Heart right ventricle (tissue), 16 donors: ENCODE measurements at places on chromosomes 1 and 21. TPM values are rescaled to one million over a fixed set of nuclear protein-coding genes. Genes with fewer than 3 reads are reported as not detected.

The LIN28A gene
- not detected for total RNA-seq

The NBPF12 gene
- 4.9 TPM for total RNA-seq

The OBSCN gene
- total RNA-seq: 411 TPM

The HTR1D gene
- not detected for total RNA-seq

The TEX38 gene
- not detected for total RNA-seq

The SMAP2 gene
- total RNA-seq: 11.2 TPM

The S100A16 gene
- total RNA-seq: 39.8 TPM

The OR2AK2 gene
- total RNA-seq: not detected

The NBPF6 gene
- not detected for total RNA-seq

The RNU1-4 gene
- total RNA-seq: 2,260 TPM

The LMO4 gene
- 28.7 TPM for total RNA-seq

The KRTAP19-3 gene
- not detected for total RNA-seq

The NR0B2 gene
- total RNA-seq: 6.2 TPM

GRCh38 chr1:43834280-43835081, 99.1 kb upstream of the ARTN start:
- no peak for DNase-seq

DNA sequence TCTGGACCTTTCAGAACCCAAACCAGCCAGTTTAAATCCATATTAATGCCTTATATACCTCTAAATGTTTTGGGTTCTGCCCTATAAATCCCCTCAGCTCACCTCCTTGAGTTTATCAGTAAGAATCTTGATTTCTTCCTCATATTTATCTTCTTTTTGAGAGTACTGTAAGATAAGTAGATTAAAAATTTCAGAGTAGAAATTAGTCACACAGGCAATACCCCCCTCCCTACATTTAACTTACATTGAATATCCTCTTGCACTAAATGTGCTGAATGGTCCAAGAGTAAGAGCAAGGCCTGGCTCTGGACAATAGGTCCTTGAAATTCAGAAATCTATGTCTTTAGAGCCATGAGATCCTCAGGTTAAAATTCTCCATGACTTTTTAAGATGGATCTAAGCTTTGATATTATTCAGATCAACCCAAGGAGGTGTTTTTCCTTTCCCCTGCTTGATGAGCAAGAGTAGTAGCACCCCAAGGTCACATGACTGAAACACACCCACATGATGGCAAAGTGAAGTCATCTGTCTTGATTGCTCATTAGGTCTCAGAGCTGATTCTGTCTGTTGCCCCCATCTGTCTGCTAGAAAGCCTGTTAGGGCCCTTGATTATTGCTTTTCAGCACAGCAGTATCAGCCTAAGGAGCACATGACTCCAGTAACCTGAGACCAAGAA, 15.8 kb upstream of the NUP210L start:
- no peak for DNase-seq

DNA sequence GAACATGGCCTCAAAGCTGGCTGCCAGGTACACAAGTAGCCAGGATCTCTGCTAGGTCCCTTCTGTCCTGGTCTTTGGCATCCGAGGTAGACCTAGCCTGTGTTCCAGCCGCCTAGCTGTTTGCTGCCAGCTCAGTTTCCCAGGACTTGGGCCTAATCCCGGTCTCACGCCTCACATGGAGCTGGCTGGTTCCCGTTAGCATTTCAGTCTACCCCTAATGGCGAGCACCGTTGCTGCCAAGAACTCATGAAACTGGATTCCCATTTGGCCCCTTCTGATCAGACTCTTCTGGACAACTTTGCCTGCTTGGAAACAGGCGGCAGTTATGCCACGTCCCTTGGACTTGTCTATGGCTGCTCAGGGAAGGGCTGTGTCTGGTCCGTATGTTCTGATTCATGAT, 26.2 kb upstream of the HHAT start:
- no peak for DNase-seq

DNA sequence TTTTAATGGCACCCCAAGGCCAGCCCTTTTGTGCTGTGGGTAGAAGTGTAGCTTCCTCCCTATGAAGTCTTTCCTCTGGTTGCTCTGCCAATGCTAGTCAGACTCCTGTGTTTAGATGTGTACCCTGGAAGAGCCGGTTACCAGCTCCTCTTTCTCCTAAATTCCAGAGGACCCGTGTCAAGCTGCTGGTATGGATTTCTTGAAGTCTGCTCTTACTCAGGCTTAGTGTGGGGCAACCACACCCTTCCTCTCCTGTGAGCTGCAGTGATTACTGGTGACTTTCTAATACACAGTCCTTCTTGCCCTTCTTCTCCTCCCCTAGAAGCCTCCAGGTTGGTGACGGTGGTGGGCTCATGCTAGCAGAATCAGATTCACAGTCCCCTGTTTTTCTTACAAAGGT, 74.1 kb upstream of the AKT3 start:
- no peak for DNase-seq

GRCh38 chr1:3777078-3777547, 4.6 kb downstream of the SMIM1 start:
- DNase-seq: peak; percentile 9

GRCh38 chr1:88922214-88922613, 30.8 kb upstream of the GTF2B start:
- DNase-seq: no peak

GRCh38 chr1:33468531-33468930, 3.9 kb upstream of the ZSCAN20 start:
- no peak for DNase-seq

- DNase-seq: no peak
Observed at GRCh38 chr1:9400425-9401079, 107.9 kb downstream of the SPSB1 start.

DNA sequence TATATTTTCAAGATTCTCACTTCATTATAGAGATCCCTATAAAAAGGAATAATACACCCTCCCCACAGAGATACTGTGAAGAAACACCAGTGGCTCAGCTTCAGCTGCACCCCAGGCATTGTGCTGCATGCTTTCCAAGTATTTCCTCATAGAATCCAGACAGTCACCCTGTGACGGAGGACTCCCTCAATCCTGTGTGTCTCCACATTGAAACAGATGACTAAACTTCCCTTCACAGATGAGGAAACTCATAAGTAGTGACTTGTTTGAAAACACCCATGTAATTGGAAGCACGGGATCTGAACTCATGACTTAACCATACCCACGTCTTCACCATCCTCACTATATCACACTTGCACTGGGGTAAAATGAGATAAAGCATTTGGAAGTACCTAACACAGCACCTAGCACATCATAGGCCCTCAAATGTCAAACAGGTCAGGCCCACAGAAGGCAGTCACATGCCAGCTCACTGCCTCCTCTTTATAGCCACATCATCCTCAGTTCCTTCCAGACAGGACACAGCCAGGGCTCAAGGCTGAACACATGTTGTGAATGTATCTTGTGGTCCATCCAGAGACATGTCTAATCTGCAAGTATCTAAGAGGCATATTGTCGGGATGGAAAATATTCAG, 55.2 kb downstream of the GPR161 start:
- no peak for DNase-seq

GRCh38 chr1:31055501-31055900, 10.0 kb downstream of the PUM1 start:
- DNase-seq: no peak

DNA sequence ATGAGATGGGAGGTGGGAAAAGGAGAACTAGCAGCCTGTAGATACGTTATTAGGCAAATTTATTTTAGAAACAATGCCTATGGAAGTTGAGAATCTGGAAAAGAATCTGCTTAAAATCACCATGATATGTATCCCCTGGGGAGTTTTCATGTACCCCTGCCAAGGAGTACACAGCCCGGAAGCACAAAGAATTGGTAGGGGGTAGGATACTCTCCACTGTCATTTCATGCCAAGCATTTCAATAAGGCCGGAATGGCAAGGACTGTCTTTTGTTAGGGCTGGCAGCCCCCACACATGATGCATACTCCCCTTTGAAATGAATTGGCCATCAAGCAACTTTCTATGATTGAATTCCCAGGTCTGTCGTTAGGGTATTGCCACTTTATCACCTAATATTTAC, 111.5 kb upstream of the APP start:
- no peak for DNase-seq

DNA sequence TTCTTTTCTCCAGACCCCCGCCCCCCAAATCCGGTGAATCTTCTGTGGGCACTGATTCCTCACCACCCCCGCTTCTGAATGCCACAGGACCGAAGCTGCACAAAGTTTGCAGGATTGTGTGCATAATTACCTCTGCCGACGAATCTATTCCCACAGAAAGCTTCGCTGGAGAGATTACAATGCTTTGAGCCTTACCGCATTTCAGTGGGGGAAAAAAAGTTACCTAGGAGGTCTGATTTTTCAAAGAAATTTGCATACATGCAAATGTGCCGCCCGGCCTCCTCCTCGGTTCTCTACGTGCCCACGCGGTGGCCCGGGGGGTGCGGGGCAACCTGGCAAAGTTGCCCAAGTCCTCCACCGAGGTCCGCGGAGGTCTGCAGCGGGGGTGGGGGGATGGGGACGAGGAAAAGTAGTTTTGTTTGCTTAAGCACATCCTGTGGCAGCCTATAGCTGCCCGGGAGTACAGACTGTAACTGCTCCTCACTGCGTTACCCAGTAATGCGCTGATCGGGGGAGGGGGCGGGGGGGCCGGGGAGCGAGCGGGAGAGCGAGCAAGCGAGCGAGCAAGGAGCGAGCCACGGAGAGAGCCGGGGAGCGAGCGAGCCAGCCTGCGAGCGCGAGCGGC, 563 bp upstream of the NFIA start:
- peak; percentile 46 for DNase-seq

GRCh38 chr1:226497991-226498639, 50.4 kb upstream of the STUM start:
- DNase-seq: no peak

- DNase-seq: no peak
Observed at GRCh38 chr1:112344754-112345423, 51.1 kb upstream of the CTTNBP2NL start.

DNA sequence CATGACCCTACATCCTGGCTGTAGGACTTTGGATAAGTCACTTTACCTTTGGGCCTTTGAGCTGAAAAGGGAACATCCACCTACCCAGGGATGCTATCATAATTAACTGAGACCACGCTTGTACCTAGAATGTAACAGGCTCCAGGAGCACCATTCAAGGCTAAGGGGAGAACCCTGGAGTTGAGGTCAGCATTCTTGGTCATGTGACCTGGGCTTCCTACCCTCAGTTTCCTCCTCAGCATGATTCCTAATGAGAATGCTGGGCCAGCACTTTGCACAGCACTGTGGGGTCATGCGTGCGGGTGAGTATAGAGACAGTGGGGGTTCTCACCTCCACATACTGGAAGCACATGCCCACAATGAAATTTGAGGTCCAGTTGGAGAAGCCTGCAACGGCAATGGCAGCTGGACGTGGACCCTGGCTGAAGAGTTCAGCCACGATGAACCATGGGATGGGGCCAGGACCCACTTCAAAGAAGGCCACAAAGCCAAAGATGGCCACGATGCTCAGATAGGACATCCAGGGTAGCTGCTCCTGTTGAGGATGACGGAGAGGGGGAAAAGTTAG, 31.3 kb downstream of the SLC2A1 start:
- DNase-seq: no peak

- DNase-seq: no peak
Observed at GRCh38 chr1:113197719-113198330, 124.8 kb downstream of the LRIG2 start.

- no peak for DNase-seq
Observed at GRCh38 chr1:53498555-53499131, 39.4 kb downstream of the DMRTB1 start.

- peak; percentile 75 for DNase-seq
Observed at GRCh38 chr1:11858968-11859871, 475 bp upstream of the NPPB start.

- DNase-seq: no peak
Observed at GRCh38 chr21:41242238-41242829, 74.3 kb upstream of the FAM3B start.

DNA sequence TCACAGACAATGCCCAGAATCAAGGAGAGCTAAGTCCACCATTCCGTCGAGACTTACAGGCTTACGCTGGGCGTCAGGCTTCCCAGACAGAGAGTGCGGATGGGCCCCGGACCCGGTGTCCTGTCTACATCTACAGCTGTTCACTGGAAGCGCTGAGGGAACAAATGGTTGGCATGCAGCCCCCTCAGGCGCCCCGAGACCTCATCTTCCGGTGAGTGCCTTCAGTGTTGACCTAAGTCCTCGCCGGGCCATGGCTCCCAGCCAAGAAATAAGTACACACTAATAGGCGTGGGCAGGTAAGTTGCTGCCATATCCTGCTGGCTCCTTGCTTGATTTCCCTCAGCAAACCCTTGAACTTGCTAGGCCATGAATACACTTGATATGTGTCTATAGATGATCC, 26.2 kb downstream of the HYI start:
- no peak for DNase-seq

DNA sequence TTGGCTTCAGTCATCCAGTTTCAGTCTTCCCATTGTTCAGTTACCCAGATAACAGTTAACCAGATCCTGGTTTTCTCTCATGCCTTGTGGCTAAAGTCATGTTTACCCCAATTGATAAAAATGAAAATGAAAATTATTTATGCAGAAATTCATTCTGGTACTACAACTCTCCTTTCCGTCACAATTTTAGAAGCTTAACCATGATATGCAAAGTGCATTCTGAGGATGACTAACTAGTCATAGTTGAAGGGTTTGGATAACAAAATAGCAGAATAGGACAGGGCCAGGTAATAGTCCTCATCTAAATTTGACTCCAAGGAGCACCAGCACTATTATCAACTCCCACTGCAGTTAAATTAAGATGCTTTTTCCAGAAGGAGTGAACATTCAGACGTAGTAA, 94.7 kb downstream of the NTMT2 start:
- DNase-seq: no peak

DNA sequence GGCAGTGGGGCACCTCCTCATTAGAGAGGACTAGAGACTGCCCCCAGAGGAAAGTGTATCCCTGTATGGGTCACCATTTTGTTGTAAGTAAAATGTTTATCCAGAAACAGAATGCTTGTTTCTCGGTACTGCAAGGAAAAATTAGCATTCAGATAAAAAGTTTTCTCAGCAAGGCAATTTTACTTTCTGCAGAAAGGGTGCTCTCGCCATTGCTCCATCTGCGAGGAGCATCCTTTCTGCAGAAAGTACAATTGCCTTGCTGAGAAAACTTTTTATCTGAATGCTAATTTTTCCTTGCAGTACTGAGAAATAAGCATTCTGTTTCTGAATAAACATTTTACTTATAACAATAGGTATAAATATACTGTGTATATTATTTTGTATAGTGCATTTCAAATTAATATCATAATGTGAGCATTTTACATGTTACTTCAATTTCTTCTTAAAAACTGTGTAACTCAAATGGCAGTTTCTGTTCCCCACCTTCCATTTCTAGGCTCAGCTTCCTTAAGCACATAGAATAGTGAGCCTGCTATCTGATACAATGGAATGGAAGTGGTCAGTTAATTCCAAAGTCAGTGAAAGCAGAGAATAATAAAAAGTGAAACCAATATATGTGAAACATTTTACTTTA, 76.5 kb upstream of the DESI2 start:
- no peak for DNase-seq

GRCh38 chr1:6246497-6247467, 2.8 kb downstream of the HES3 start:
- DNase-seq: peak; percentile 83

DNA sequence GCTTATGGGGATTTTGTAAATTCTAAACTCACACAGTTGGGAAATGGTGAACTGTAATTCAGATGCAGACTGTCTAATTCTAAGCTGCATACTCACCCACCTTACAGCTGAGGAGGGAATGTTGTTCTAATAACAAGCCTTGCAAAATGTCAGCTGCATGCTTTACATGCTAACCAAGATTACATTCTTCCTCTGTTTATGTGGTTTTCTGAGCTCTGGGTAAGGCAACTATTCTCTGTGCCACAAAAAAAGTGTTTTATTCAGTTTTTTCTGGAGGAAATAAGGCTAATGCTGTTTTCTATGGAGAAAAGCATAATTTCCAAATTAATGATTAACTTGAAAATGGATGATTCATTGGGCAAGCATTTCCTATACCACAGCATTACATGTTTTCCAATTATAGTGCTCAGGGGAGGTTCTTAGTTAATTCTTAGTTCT, 64.9 kb downstream of the RGS13 start:
- DNase-seq: no peak
